Stimulated activated CD4-positive, alpha-beta T cell treated with anti-CD3 and anti-CD28 coated beads, Interleukin-1b, Interleukin-23, amount 100 ng/mL, for 48 hours (primary cell): ENCODE measurements at places on chromosomes 1 and 21.

DNA sequence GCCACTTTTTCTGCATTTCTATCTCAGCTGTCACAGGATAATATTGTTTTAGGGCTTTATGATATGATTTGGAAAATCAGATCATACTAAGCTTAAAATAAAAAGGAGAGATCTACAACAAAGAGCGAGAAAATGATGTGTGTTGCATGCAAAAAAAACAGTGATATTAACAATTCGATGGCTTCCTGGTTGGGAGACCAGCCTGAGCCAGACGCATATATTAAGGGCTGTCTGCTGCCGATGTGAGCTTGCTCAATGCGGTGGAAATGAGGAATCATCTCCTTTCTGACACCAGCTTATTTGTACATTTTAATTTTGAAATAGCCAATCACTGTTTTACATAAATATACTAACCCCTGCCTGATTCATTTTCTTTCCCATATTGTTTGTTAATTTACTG is 862.6 kb downstream of the USP25 start:
- no peak for DNase-seq

DNA sequence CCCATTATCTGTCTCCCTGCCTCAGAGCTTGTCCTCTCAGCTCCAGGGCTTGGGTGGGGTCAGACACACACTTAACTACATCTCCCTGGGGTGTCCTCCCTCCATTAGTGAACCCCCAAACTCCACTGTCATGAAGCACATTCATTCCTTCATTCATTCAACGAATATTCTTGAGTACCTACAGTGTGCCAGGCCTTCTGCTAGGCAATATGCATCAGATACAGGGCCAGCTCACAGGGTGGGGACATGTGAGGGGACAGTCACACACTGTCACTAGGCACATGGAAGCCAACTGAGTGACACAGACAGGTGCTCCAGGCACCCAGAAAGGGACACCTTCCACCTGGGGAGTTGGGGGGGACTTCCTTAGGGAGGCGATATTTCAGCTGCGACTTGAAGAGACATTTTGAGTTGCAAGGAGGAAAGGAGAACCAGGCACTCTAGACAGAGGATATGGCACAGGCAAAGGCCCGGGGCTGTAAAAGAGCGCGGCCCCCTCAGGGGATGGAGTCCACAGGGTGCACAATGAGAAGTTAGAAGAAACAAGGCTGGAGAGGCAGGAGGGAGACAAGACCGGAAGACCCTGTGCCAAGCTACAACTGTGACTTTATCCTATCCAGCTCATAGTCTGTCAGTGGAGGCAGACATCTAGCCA is 8.7 kb upstream of the S100A8 start:
- DNase-seq: no peak

GRCh38 chr1:170131450-170131849 is 14.3 kb upstream of the NTMT2 start:
- no peak for DNase-seq

DNA sequence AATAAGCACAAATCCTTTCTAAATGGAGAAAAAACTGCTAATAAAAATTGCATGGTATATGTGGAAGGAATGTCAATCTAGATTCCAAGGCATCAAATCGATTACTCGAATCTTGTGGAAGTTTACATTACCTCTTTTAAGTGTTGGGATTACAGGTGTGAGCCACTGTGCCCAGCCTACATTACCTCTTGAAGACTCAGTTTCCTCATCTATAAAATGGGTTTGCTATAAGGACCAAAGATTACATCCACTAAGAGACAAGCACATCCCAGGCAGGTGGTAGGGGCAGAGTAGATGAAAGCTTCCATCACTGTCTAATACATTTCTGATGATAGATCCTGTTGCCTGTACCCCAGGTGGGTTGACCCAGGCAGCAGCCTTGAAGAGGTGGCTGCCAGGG is 16.1 kb downstream of the DHCR24 start:
- no peak for DNase-seq

DNA sequence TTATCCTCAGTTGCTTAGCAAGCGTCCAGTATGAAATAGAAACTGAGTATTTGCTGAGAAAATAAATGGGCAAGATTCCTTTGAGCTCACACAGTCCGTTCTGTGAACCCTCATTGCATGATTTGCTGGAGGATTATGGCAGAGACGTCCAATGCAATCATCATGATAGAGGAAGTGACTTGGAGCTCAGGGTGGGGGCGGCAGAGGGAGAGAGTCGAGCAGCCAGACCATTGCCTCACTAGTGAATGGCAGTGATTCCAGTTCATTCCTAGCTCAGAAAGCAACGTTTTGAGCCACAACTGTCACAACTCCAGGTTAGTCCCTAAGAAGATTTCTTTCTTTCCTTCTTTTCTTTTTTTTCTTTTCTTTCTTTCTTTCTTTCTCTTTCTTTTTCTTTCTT is 27.5 kb upstream of the COL9A2 start:
- DNase-seq: peak; percentile 31

DNA sequence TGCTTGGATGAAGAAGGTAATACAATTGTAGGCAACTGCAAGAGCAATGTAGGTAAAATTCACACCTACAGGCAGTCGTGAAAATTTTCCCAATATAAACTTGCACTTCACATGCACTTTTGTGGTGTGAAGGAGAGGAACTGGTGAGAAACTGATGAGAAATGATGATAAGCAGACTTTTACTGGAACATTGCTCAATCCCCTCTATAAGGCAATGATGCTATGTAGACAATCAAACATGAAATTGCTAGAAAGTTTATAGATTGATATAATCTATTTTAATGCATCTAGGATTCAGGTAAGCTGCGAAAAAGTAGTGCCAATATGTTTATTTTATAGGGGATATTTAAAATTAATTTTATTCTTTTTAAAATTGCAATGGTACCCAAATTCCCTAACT is 802.2 kb downstream of the KCNT2 start:
- DNase-seq: no peak

DNA sequence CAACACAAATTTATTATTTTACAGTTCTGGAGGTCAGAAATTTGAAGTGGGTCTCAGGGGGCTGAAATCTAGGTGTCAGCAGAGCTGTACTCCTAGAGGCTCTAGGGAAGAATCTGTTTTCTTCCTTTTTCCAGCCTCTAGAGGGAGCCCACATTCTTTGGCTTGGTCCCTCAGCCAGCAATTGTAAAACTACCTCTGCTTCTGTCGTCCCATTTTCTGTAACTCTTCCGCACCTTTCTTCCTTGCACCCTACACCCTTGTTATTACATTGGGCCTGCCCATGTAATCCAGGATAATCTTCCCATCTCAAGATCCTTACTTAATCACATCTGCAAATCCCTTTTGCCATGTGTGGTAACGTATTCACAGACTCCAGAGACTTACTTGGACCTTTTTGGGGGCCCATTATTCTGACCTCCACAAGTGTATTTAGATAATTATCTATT is 24.8 kb upstream of the THEM4 start:
- peak; percentile 30 for DNase-seq

DNA sequence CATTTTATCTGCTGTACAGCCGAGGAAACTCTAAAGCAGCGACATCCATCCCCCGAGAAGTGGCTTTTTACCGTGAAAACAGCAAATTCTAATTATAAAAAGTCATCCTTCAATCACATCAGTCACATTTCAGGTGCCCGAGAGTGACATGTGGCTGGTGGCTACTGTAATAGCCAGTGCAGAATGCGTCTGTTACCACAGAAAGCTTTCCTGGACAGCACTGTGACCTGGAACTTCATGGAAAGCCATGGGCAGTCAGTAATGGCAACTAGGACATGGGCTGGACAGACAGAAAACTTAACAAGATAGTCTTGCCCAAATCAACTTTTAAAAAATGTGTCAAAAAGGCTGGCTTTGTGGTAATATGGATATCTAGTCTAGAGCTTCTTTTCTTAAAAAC is 106.6 kb downstream of the BCAR3 start:
- DNase-seq: no peak

GRCh38 chr1:37858931-37859506 is 373 bp downstream of the MTF1 start:
- peak; percentile 5 for DNase-seq
